Heart left ventricle (tissue), 16 donors: ENCODE measurements at places on chromosomes 2 and 18. TPM values are rescaled to one million over a fixed set of nuclear protein-coding genes. Genes with fewer than 3 reads are reported as not detected.

- no peak overlapping the region for H3K4me3 ChIP-seq
- no peak for DNase-seq
- H3K27me3 ChIP-seq = no peaks in the 10 kb centered on the region
- H3K4me1 ChIP-seq = no peaks in the 10 kb centered on the region
- H3K36me3 ChIP-seq = no peaks in the 10 kb centered on the region
Observed at GRCh38 chr2:173720306-173720705, 244.9 kb downstream of the SP3 start.

DNA sequence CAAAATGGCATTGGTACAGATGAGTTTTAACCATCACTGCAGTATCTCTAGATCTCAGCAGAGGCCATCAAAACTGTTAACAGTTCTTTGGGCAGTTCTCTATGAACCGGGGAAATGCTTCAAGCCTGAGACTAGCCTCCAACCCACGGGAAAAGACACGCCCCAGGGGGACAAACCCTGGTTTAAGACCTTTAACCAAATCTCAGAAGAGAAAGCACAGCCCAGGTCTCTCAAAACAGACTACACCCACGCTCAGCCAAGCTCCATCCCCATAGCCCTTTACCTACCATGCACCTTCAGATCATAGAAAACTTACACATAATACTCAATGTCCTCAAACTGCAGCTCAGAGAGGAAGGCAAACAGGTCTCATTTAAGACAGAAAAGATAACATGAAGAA is 78.3 kb downstream of the TMEM163 start:
- no peaks in the 10 kb centered on the region for H3K4me1 ChIP-seq
- H3K36me3 ChIP-seq = no peaks in the 10 kb centered on the region
- H3K4me3 ChIP-seq = no peak overlapping the region
- H3K27me3 ChIP-seq = no peaks in the 10 kb centered on the region
- DNase-seq = no peak
- no peak overlapping the region for H3K27ac ChIP-seq

- H3K27me3 ChIP-seq = no peaks in the 10 kb centered on the region
- peak overlapping the region; percentile 90 for H3K4me3 ChIP-seq
- peak overlapping the region; percentile 96 for H3K27ac ChIP-seq
Observed at GRCh38 chr2:98608962-98609604, 694 bp downstream of the UNC50 start.

The GKN2 gene
- not detected for total RNA-seq

The FAM161A gene
- total RNA-seq = 0.56 TPM

GRCh38 chr2:73069855-73070642 is 1.5 kb downstream of the SFXN5 start:
- peaks cover 8% of the 10 kb centered on the region for H3K36me3 ChIP-seq
- DNase-seq = no peak
- no peaks in the 10 kb centered on the region for H3K27me3 ChIP-seq
- H3K4me3 ChIP-seq = peak overlapping the region; percentile 84

GRCh38 chr2:156023229-156023869 is 309.2 kb downstream of the NR4A2 start:
- H3K4me3 ChIP-seq = no peak overlapping the region
- no peaks in the 10 kb centered on the region for H3K36me3 ChIP-seq
- no peak for DNase-seq
- H3K27ac ChIP-seq = no peak overlapping the region

GRCh38 chr2:1995987-1996386 is 251.7 kb upstream of the PXDN start:
- no peak for DNase-seq
- H3K36me3 ChIP-seq = no peaks in the 10 kb centered on the region
- no peaks in the 10 kb centered on the region for H3K27me3 ChIP-seq
- H3K4me1 ChIP-seq = no peaks in the 10 kb centered on the region

- no peak overlapping the region for H3K27ac ChIP-seq
- no peak for DNase-seq
- no peak overlapping the region for H3K4me3 ChIP-seq
- peaks cover 15% of the 10 kb centered on the region for H3K4me1 ChIP-seq
Observed at GRCh38 chr2:133760376-133760775, 192.1 kb upstream of the NCKAP5 start.

The PKP4 gene
- 34.1 TPM for total RNA-seq

DNA sequence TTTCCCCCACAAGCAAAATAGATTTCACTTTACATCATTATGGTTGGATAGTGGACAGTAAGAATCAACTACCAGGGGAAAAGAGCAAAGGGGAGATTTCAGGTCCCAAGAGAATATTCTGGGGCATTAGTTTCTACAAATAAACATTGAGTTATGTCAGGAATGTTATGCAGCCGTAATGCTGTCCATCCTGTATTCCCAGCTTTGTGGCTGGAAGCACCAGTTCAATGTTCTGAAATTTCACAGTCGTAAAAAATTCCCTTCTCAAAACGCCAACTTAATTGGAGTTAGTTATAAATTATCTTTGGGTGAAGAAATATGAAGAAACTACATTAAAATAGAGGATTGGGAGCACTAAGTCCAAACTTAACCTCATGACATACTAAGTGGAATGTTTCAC is 141.5 kb upstream of the FIGN start:
- no peaks in the 10 kb centered on the region for H3K36me3 ChIP-seq
- H3K4me1 ChIP-seq = peaks cover 10% of the 10 kb centered on the region
- no peak for DNase-seq
- no peaks in the 10 kb centered on the region for H3K27me3 ChIP-seq

- H3K4me3 ChIP-seq = no peak overlapping the region
- H3K4me1 ChIP-seq = peaks cover 2% of the 10 kb centered on the region
Observed at GRCh38 chr2:223414646-223415045, 187.5 kb downstream of the SCG2 start.

The LNPK gene
- total RNA-seq = 34.8 TPM

GRCh38 chr2:20563833-20564232 is 87.1 kb downstream of the HS1BP3 start:
- peaks cover 22% of the 10 kb centered on the region for H3K4me1 ChIP-seq
- no peak for DNase-seq
- H3K27ac ChIP-seq = no peak overlapping the region
- H3K27me3 ChIP-seq = no peaks in the 10 kb centered on the region
- no peaks in the 10 kb centered on the region for H3K36me3 ChIP-seq

GRCh38 chr2:239642406-239643004 is 241.7 kb upstream of the HDAC4 start:
- DNase-seq = no peak
- no peaks in the 10 kb centered on the region for H3K36me3 ChIP-seq
- H3K27me3 ChIP-seq = peaks cover 16% of the 10 kb centered on the region
- no peak overlapping the region for H3K27ac ChIP-seq
- H3K4me1 ChIP-seq = no peaks in the 10 kb centered on the region

The COL4A4 gene
- 5.2 TPM for total RNA-seq

DNA sequence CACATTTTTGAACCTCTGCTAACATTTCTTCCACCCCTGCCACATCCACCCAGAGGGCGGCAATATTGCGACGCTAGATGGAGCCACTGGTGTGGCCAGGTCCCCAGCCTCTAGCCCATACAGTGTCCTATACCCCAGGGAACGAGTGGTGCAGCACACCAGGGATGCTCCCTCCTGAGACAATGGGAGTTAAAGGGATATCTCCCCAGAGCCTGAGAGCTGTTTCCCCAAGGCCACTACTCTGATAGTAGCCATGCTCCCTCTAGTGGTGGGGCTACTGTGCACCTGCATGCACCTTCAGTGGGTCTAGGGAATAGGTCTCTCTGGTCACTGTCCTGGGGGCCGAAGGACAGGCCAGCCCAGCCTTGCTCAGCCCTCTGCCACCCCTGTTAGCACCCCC is 336.4 kb upstream of the FSHR start:
- H3K27me3 ChIP-seq = no peaks in the 10 kb centered on the region

GRCh38 chr2:231714639-231715498 is 6.5 kb downstream of the PTMA start:
- H3K4me1 ChIP-seq = peaks cover 39% of the 10 kb centered on the region
- H3K4me3 ChIP-seq = no peak overlapping the region
- no peaks in the 10 kb centered on the region for H3K27me3 ChIP-seq
- DNase-seq = peak; percentile 72
- peaks cover 8% of the 10 kb centered on the region for H3K36me3 ChIP-seq

The WDPCP gene
- total RNA-seq = 22.2 TPM

DNA sequence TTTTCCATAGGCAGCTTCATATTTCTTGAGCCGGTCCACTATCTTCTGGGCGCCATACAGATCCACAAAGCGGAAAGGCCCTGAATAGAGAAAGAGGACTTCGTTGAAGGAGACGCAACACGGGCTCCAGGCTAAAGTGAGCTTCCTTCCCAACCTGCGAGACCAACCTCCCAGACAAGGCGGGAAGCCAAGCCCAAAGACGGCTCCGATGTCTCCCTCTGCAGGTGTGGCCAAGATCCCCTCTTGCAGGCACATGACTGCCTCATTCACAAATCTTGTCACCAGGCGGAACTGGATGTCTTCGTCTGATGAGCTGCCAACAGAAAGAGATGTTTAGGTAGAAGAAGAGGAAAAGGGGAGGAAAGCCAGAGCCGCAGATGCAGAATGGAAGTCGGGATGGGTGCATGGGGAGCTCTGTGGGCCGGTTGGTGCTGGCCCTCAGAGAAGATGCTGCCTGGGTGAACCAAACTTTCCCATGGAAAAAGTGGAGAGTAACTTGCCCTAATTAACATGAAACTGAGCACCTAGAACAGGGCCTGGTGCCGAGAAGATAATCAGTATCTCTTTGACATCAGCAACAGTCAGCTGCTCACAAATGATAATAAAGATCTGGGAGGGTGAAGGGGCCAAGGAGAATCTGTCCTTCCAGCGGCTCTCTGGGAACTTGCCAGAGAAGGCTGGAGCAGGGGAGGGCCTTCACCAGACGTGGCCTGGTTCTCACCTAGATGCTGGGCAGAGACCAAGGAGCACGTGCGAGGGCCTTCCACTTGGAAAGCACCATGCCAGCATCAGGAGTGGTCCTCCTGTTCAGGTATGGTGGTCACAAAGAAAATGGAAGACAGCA is 18.6 kb downstream of the GAREM2 start:
- DNase-seq = no peak
- no peak overlapping the region for H3K27ac ChIP-seq
- no peaks in the 10 kb centered on the region for H3K4me1 ChIP-seq

- no peaks in the 10 kb centered on the region for H3K27me3 ChIP-seq
- no peak overlapping the region for H3K4me3 ChIP-seq
- H3K36me3 ChIP-seq = no peaks in the 10 kb centered on the region
- no peak overlapping the region for H3K27ac ChIP-seq
- DNase-seq = no peak
Observed at GRCh38 chr2:222693837-222694236, 22.4 kb downstream of the MOGAT1 start.

The PFN4 gene
- not detected for total RNA-seq

The HES6 gene
- 3.7 TPM for total RNA-seq
